ENCODE measurements at places on chromosomes 16 and 17. TPM values are rescaled to one million over a fixed set of nuclear protein-coding genes. Genes with fewer than 3 reads are reported as not detected.

DNA sequence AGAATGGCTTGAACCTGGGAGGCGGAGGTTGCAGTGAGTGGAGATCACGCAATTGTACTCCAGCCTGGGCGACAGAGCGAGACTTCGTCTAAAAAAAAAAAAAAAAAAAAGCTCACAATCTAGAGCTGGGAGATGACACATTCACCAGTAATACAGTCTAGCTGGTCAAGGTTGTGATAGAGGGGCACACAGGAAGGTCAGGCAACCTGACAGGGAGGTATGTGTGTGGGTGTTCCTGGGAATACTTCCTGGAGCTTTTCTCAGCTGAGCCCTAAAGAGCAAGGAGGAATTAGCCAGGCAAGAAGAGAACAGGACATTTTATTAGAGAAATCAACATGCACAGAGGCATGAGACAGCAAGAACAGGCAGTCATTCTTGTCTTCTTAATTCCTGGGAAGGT is 216.7 kb downstream of the SHISA9 start:
- no peak for DNase-seq

DNA sequence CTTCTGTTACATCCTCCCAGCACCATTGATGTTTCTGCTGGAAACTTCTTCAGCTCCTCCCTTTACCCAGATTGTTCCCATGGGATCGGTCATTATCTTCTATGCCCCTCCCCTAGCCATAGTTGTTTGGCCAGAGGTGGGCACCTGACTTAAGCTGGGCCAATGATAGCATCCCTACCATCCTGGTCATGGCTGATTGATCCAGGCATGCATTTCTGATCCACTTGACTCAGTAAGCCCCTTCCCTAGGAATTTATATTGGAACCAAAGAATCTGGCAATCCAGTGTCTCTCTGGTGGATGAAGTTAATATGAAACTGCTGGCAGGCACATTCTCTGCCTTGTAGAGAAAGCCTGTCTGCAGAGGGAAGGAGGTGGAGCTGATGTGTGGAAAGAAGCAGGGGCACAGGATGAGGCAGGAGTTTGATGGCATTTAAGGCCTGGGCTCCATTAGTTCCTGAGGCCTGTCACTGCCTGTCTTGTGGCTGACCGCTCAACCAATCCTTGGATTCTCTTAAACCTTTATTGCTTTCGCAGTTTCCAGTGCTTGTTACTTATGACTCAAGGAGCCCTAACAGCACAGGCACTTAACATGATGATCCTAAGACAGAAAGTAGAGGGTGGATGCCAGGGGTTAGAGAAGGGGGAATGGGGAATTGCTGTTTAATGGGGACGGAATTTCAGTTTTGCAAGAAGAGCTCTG is 152.4 kb downstream of the ABCC12 start:
- DNase-seq, result no peak

- DNase-seq, result no peak
Measured at GRCh38 chr16:12256921-12257320, 280.4 kb downstream of the SNX29 start.

DNA sequence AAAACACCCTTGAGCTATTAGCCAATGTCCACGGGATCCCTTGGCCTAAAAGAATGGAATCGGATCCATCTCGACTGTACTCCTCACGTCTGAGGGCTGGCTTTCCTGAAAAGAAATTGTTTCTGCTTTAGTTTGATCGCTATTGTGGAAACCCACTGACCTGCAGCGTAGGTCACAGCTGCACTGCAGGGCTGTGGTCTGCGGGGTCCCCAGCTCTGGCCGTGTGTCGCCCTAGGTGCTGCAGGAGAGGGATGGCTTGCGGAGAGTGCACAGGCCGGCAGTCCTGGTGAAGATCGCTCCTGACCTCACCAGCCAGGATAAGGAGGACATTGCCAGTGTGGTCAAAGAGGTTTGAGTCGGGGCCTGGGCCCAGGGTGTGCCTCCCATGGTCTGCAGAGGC is 13.6 kb downstream of the DHODH start:
- no peak for DNase-seq

GRCh38 chr16:67158637-67159600 is 790 bp downstream of the TRADD start:
- no peak for DNase-seq

GRCh38 chr17:34368946-34369500 is 6.0 kb upstream of the CCL1 start:
- DNase-seq, result no peak

DNA sequence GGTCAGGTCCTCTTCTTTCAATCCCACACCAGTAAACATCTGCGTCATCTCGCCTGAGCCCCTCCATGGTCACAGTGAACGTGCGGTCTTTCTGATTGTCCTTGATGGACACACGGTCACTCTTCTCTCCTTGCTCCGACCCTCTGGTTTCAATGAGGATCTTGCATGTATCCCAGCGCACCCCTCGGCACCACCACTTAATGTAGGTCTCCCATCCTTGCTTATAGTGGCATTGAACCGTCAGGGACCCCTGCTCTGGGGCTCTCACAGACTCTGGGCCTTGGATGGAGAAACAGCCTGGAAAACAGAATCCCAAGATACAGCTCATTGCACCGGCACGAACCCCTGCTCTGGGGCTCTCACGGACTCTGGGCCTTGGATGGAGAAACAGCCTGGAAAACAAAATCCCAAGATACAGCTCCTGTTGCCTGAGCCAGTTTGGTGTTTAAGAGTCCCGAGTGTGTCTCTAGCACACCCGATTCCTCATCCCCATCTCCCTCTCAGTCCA is 5.4 kb downstream of the CD300LB start:
- DNase-seq, result no peak

DNA sequence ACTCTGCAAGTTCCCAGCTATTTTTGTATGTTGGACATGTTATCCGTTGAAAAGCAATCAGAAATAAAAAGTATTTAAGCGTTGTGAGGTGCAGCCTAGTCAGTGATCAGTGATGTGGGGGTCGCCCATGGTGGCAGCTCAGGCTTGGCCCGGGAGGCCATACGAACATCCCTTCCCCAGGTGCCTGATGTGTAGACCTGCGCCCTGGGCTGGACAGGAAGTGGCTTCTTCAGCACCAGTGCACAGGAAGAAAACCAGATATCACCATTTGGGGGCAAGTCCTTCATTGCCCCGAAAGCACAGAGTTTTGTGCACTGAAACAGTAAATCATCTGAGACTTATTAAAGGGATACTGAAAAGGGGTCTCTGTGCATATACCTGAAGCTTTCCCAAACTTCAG is 98.9 kb downstream of the SOCS1 start:
- DNase-seq, result no peak

DNA sequence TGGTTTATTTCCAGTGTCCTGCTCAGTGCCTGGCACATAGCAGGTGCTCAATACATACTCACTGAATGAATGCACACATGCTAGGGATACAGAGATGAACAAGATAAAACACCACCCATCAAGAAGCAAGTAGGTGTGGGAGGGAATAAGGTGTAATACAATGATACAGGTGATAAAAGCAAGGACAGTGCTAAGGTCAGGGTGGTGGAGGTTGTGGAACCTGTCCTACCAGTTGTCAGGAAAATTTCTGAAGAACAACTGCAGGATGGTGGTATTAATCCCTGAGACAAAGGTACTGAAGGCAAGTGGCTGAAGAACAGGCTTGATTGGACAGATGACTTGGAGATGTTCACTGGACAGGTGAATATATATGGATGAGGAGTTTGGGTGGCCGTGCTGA is 1.8 kb downstream of the KNOP1 start:
- DNase-seq, result no peak

GRCh38 chr17:62676952-62677596 is 49.6 kb downstream of the MRC2 start:
- no peak for DNase-seq

- DNase-seq, result no peak
Measured at GRCh38 chr17:19263641-19264051, 26.5 kb downstream of the EPN2 start.

- no peak for DNase-seq
Measured at GRCh38 chr16:12494661-12495060, 309.0 kb downstream of the CPPED1 start.

The NPW gene
- total RNA-seq, result 0.82 TPM

The NPIPB13 gene
- total RNA-seq, result 2.4 TPM

The FKBP10 gene
- total RNA-seq, result 84.5 TPM

The CCL17 gene
- total RNA-seq, result not detected

The HID1 gene
- total RNA-seq, result 12.3 TPM

The ELMO3 gene
- total RNA-seq, result 4.0 TPM

The KRTAP2-3 gene
- total RNA-seq, result not detected

The RBFOX1 gene
- total RNA-seq, result 34.4 TPM

The TNFAIP1 gene
- 26.6 TPM for total RNA-seq

The ZNF688 gene
- total RNA-seq, result 4.5 TPM

The ITGA3 gene
- 42.2 TPM for total RNA-seq

The TANGO6 gene
- total RNA-seq, result 13.4 TPM
